ENCODE measurements at places on chromosomes 4 and X.
A peak's percentile ranks its signal among the peaks of the same experiment; 100 is the strongest.

DNA sequence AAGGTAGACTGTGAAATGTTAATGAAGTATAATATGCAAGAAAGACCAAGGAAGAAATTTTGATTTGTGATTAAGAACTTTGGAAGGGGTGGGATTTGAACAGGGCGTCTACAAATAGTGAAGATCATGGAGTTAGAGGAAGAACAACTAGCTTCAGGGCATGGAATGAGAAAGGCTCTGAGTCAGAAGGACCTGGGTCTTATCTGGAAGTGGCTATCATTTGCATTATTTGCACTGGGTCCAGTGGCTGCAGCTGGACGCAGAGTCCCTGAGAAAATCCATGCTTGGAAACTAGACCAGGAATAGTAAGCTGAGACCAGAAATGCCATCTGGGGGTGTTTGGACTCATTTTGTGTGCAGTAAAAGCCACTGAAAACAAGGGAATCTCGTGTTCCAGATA, 4.3 kb upstream of the LIMCH1 start:
- no peak for DNase-seq

DNA sequence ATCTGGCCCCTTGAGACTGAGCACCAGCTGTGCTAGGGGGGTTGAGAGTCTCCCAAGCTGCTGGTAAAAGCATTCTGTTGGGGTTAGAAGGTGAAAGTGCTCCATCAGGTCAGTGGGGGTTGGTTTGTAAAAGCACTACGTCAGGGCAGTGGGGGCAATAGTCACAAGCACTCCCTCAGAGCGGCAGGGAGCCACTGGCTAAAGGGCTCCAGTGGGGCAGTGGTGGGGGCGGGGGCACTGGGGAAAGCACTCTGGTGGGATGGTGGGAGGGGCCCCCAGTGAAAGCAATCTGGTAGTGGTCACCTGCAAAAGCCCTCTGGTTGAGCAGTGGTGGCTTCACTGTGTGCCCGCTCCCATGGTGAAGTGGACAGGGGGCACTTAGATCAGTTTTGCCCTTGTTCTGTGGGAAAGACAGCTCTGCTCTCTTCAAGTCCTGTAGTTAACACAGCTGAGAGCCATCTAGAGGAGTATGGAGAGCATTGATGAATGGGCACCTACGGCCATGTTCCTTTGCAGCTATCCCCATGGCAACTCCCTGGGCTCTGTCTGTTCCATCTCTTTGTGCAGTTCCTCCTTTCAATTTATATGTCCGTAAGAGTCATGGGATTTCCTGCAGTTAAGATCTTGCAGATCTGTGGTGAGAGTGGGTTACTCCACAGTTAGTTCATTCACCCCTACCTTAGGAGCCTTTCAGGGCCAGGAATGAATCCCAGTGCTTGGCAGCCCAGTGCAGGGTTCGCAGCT, 106.4 kb downstream of the SH3BGRL start:
- no peak for DNase-seq

GRCh38 chrX:3252744-3253143, 93.7 kb downstream of the MXRA5 start:
- peak; percentile 26 for DNase-seq

- DNase-seq, result peak; percentile 74
Measured at GRCh38 chr4:102620697-102621497, 119.7 kb downstream of the NFKB1 start.

DNA sequence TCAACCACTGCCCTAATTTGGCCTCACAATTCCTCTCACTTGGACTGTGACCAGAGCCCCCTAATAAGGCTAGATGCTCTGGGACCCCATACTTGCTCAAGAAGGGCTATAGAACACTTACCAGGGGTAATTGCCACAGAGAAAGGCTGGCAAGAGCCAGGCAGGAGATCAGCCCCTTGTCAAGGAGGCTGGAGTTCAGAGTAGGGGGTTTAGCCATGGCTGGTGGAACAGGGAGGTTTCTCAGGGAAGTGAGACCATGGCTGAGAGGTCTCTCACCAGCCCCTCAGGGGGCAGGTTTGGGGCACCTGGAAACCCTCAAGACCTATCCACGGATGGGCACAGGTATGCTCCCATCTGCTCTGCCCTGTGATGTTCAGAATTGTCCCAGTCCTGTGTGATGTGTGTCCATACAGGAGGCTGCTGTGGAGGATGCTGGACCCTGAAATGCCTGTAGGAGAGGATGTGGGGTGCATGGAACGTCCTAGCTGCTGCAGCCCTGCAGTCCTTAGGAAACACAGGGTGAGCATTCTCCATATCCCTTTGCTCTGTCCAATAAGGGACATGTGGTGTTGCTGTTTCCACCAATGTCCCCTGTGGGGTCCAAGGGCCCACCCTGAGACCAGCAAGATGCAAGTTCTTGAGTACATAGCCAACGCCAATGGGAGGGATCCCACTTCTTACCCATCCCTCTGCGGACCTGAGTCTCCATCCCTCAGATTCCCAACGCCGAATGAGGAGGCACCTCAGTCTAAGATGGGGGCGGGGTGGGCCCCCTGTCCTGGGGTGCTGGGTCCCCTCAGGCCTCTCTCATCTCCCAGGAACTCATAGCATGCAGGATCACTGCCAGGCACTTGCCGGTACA, 16.4 kb upstream of the HSFX1 start:
- DNase-seq, result no peak
